ENCODE measurements at places on chromosomes 3 and 15. TPM values are rescaled to one million over a fixed set of nuclear protein-coding genes. Genes with fewer than 3 reads are reported as not detected.

Gene U2SURP
- total RNA-seq = 52.5 TPM

Gene C3orf52
- total RNA-seq = 4.0 TPM

Gene LIPC
- 1.0 TPM for total RNA-seq

Gene MED12L
- total RNA-seq = 14.1 TPM

Gene MESP1
- total RNA-seq = 7.3 TPM

Gene HRG
- total RNA-seq = not detected

Gene ENTPD3
- total RNA-seq = not detected

Gene GPR27
- 3.7 TPM for total RNA-seq

- DNase-seq = no peak
These were observed 17.3 kb downstream of the AP3S2 start for GRCh38 chr15:89876396-89877082.

GRCh38 chr3:5977331-5977730 lies 789.8 kb downstream of the EDEM1 start:
- no peak for DNase-seq

DNA sequence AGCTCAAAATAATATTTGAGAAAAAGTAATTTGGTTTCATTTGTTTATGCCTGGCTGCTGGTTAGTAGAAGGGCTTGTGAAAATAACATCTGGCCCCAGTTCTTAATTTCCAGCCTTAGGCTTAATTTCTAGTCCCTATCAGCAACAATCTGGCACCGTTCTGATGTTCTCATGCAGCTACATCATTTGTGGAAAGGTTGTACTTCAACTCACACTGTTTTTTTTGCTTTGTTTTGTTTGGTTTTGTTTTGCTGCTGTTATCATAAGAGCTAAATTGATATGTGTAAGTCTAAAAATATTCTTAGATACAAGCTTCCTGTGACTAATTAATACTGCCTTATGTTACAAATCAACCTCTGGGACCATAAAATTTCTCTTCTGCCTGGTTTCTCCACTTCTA lies 8.9 kb downstream of the CPA3 start:
- DNase-seq = no peak

DNA sequence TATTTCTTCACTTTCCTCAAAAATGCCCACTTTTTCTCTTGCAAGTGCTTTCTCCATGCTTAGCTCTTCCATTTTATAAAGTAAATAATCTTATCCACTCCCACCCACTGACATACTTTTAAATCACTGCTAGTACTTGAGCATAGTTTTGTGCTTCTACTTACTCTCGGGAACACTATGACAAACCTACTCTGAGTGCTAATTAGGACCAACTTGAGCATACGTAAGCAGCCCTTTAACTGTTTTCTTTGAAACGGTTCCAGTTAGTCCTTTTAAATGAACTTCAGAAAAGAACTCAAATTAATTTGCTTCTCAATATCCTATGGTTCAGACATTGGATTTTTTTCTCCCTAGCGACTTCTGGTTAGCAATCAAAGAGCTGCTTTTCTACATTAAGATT lies 280.0 kb upstream of the SOX2 start:
- DNase-seq = no peak

DNA sequence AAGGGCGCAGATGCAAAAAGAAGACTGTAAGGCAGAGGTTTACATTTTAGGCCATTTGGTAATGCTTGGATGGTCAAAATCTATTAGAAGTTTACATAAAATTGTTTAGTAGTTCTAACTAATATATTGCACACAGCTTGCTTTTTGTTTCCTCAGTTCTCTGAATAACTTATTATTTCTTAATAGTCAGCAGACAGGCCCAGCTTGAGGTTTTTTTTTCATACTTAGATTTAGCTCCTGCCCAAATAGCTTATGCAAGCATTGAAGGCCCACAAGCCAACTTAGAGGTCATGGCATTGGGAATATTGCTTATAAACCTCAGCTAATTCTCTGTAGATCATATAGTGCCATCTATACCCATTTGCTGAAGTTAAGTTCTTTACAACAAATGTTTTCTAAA lies 172.5 kb downstream of the RAP2B start:
- no peak for DNase-seq

DNA sequence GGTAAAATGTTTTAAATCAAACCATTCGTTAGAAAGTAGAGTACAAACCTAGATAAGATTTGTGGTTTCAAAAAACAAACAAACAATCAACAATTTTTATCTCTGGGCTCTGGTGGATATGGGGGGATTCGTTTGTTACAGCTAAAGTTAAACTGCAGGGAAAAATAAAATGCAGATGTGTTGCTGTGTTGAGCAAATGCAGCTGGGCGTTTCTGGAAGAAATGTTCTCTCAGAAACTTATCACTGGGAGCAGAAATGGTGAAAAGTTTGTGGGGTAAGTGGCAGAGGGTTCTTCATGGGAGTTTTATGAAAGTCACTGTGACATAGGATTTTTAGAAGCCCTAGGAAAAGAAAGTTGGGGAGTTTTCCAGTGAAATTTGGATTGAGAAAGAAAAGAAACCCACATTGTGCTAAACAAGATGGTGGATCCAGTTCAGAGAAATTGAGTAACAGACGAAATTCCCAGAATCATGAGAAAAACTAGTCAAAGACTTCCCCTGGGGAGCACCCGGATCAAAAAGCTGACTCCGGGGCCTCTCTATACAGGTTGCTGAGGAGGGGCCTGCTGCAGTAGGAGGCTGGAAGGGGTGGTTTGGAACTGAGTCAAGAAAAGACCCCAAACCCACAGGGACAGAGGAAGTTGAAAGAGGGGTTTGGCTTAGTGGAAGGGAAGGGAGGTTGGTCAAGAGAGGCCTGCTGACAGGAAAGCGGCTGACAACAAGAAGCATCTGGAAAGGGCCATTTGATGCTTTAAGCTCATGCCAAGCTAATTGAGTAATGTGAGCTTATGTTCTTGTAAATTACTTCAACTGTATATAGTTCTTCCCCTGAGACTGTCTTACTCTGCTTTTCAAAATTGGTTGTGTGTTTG lies 108.7 kb downstream of the RARB start:
- no peak for DNase-seq

GRCh38 chr3:127011270-127011992 lies 28.5 kb downstream of the PLXNA1 start:
- no peak for DNase-seq

DNA sequence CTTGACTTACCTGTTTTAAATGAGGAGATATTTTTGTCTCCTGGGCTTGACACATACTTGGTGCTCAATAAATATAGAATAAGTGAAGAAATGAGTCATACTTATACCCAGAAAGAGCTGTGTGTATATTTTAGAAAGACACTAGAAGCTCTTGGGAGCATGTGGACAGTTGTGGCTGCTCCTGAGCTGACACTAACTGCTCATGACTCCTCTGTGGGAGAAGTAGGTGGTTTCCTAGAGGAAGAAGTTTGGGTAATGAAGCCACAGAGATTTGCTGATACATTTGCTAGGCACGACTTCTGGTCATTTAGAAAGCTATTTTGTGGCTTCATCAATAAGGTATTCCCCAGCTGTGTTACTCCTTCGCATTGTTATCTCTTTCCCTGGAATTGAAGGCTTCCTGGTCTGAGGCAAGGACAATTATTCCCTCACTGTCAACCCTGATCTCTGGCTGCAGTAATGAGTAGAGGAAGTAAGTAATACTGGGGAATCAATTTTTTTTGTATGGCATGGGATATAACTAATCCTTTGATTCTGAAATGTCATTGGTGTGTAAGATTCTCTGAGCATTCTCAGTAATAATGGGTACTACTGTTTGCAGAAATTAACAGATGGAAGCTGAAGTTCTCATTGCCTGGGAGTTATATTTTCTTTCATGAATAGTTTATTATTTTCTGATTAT lies 79.6 kb upstream of the DCBLD2 start:
- DNase-seq = no peak

DNA sequence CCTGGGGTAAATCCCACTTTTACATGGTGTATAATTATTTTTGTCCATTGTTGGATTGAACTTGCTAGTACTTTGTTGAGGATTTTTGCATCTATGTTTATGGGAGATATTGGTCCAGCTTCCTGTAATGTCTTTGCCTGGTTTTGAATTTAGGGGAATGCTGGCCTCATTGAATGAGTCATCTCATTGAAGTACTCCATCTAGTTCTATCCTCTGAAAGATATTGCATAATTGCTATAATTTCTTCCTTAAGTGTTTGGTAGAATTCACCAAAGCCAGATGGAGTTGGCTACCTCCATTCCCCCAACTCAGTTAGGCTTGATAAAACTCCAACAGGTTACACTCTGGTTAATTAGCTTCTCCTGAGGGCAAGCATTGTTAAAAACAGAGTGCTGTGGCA lies 237.4 kb upstream of the TGFBR2 start:
- no peak for DNase-seq

DNA sequence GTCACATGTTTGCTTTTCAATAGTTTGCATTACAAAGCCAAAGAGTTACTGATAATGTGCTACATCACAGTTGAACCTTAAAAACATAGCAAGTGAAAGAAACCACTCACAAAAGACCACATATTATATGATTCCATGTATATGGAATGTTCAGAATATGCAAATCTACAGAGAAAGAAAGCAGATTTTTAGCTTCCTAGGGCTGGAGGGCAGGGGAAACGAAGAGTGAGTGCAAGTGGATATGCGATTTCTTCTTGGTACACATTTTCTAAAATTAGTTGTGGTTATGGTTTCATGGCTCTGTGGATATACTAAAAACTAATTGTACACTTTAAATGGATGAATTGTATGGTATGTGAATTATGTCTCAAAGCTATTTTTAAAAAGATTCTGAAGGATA lies 4.0 kb upstream of the GBE1 start:
- no peak for DNase-seq

DNA sequence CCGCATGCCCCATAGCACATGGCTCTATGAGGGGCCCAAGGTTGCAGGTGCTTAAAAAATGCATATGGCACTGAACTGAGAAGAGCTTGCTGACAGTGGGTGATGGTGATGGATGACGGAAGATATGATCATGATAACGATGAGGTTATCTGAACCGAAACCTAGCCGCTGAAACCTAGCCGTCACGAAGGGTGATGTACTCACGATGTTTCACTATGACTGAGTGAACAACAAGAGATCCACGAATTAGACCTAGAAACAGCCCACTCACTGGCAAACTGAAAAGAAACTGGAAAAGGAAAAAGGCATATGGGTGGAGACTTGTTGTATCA lies 57.6 kb upstream of the BCL6 start:
- no peak for DNase-seq

GRCh38 chr3:180611006-180611405 lies 9.0 kb downstream of the TTC14 start:
- no peak for DNase-seq

- no peak for DNase-seq
These were observed 48.4 kb downstream of the ARHGEF3 start for GRCh38 chr3:56753206-56753820.

DNA sequence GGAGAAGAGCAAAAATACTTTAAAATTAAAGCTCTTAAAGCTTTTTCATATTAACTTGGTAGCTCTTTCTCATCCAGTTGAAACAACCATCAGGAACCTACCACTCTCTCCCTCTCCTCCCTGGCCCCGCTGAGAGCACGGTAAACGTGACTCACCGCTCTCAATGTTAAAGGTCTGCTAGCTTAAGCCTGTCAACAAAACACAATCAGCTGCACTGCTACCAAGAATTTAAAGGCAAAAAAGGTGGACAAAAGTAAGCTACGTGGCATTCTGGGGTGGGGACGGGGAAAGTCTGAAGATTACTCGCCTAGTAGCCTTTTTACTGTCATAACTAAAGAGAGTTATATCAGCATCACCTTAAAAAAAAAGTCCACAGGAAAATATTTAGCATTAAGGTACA lies 8.4 kb upstream of the GP5 start:
- no peak for DNase-seq

- DNase-seq = no peak
These were observed 222.2 kb downstream of the EPHB1 start for GRCh38 chr3:135017003-135017893.

DNA sequence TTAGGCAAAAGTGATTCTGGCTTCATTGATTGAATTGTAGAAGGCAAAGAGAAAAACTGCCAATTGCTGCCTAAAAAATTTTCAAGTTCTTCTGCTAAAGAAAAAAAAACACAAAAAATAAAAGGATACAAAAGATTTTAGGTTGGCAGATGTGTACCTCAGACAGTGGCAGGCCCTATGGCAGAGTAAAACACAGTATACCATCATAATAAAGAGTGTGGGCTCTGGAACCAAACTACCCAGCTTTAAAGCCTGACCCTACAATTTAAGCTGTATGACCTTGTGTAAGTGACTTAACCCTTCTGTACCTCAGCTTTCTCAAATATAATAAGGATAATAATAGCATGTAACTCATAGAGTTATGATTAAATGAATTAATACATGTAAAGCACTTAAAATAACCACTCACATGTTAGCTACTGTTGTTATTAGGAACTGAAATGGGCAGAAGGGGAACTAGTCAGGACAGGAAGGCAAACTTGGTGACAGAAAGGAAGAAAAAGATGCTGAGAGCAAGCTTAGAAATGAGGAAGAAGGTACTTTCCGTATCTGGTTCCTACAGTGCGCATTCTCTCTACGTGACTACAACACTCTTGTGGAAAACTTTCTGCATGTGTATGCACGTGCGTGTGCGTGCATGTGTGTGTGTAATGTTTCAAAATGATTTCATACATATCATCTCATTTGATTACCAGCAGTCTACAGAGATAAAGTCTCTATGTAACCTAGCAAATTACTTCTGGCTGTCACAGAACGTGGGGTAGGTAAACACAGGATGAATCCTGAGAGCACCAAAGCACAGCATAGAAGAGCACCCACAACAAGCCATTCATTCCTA lies 13.6 kb upstream of the GATM start:
- DNase-seq = no peak
